GM12892 (cell line): ENCODE measurements at places on chromosomes 11 and 22.

DNA sequence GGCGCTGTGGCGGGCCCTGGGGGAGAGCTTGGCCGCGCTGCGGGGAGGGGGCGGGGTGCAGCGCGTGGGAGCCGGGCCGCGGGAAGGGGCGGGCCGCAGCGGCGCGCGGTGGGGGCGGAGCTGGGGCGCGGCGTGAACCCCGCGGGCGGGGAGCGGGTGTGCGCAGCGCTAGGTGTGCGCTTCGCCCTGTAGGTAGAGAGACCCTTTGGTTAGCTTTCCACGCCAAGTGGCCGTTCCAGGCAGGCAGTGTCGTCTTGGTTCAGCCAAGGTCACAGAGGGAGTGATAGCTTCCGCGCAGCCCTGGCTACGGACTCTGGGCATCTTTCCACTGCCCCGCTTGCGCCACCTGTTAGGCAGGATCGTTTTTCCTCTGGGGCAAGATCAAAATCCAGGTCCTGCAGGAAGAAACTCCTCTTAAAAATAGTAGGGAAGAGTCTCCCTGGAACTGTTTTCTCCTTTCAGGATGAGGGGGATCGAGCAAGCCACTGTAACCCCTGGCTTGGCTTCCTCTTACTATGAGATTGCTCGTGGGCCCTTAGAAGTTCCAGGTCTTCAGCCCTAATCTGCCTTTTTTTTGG is 434 bp downstream of the BANF1 start:
- peak; percentile 74 for DNase-seq

DNA sequence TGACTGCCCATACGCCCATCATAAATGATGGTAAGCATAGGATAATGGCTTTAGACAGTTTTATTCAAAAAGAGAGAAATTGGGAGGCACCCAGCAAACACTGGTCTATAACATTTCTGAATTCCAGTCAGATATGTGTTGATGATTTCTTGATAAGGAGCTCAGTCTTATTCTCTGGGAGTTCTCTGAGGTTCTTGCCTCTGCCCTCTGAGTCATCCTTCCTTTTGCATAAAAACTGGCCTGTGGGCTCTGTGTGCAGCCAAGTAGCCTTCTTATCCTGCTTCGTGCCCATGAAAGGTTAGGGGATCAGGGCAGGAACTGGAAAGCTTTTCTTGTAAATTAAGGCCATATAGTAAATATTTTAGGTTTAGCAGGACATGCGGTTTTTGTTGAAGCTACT is 48.9 kb downstream of the FAR1 start:
- no peak for DNase-seq

- DNase-seq = no peak
These were observed 67.0 kb downstream of the WNT11 start for GRCh38 chr11:76139314-76139713.

- no peak for DNase-seq
These were observed 6.4 kb downstream of the ATG2A start for GRCh38 chr11:64910451-64911093.

GRCh38 chr11:34261095-34261494 is 96.7 kb downstream of the ABTB2 start:
- no peak for DNase-seq

DNA sequence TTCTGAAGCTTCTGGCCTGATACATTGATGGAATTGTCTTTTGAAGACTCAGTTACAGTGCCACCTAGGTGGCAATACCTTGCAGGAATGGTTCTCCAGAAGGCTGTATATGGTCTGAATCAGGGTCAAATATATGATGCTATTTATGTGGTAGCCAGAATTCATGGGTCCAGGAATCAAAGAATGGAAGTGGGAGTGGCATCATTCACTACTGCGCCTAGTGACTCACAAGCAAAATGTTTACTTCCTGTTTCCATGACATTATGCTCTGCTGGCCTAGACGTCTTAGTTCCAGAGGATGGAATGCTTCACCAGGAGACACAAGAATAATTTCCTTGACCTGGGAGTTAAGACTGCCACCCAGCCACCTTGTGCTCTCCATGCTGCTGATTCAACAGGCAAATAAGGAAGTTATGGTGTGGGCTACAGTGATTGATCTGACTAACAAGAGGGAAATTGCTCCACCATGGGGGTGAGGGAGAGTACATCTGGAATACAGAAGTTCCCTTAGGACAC is 491.8 kb downstream of the ETS1 start:
- DNase-seq = no peak

DNA sequence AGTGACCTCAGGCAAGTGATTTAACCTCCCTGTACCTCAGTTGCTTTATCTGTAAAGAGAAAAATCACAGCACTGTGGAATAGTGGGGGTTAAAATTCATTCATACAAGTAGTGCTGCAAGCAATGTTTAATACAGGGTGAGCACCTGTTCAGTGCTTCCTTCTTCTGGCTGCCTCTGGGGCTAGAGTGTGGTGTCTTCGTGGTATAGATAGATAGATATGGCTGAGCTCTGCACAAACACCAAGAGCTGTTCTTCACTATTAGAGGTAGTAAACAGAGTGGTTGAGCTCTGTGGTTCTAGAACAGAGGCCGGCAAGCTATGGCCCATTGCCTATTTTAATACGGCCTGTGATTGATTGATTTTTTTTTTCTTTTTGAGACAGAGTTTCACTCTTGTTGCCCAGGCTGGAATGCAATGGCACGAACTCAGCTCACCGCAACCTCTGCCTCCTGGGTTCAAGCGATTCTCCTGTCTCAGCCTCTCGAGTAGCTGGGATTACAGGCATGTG is 32.9 kb downstream of the LIMK2 start:
- DNase-seq = no peak

DNA sequence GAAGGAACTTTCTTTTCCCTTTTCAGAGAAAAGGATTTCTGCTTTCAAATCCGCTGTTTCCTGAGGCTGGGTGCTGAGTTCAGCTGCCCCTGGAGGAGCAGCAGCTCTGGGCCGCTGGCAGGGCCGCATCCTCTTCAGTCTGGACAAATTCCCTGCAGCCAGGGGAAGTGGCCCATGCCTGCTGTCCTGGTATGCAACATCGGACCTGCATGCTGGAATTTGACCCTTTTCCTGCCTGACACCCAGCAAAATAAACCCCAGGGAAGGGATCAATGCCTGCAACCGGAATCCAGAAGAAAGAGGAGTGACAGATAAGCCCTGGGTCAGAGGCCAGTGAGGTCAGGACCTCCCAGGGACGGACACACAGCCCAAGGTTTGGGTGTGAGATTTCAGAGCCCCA is 54.1 kb upstream of the LINC01488 start:
- no peak for DNase-seq

DNA sequence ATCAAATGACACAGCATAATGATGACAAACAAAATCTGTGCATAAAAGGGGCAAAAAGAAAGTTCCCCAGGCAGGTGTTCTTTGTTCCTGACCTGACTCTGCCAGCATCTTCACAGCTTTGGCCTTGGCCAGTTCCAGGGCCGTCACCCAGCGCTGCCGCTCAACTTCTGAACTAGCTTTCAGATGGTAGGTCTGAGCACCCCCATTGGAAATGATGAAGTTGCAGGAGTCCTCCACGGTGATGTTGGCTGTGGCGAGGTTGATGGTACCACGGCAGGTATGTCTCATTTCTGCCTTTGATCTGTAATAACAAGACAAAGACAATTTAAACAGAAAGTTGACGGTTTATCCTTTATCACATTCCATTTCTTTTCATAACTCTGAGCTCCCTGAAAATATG is 5.3 kb downstream of the OSBP start:
- no peak for DNase-seq

GRCh38 chr11:37504060-37504611 is 906.1 kb upstream of the RAG2 start:
- peak; percentile 2 for DNase-seq

GRCh38 chr11:128720522-128720985 is 26.7 kb downstream of the FLI1 start:
- DNase-seq = no peak

GRCh38 chr22:33746501-33746928 is 173.8 kb downstream of the LARGE1 start:
- no peak for DNase-seq

GRCh38 chr11:108959105-108959761 is 294.4 kb downstream of the DDX10 start:
- no peak for DNase-seq

GRCh38 chr11:134170177-134170918 is 53.4 kb downstream of the NCAPD3 start:
- DNase-seq = no peak

- DNase-seq = no peak
These were observed 37.7 kb downstream of the SGSM3 start for GRCh38 chr22:40407831-40408717.
